ENCODE measurements at places on chromosomes 6 and 20.

DNA sequence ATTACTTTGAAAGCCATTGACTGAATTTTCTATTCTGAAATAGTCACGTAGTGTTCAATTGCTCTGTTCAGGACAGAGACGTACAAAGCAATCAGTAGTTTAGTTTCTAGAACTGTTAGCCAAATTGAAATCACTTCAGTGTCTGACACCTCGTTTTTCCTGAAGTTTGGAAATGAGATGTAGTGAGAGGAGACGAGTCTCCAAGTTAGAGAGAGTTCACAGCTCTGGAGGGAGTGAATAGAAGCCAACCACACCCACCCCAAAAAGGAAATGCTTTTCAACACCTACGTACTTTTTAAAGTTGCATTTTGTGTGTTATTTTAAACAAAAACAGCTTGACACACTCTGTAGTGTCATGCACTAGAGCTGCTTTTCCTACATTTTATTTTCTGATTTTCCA is 296.0 kb downstream of the ADGRG6 start:
- no peak for DNase-seq

DNA sequence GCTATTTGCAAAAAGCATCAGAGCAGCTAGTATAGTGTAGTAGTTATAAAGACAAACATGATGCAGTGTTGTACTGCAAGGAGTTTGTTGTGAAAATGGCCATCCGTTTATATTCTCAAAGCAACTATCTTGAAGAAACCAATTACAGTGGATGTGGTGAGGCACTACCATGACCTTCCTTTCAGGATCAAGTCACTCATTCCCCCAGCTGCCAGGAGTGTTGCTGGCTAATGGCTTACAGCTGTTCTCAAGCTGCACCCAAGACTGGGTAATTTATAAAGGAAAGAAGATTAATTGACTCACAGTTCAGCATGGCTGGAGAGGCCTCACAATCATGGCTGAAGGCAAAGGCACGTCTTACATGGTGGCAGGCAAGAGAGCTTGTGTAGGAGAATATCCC is 29.0 kb downstream of the ADGRF4 start:
- DNase-seq = no peak

DNA sequence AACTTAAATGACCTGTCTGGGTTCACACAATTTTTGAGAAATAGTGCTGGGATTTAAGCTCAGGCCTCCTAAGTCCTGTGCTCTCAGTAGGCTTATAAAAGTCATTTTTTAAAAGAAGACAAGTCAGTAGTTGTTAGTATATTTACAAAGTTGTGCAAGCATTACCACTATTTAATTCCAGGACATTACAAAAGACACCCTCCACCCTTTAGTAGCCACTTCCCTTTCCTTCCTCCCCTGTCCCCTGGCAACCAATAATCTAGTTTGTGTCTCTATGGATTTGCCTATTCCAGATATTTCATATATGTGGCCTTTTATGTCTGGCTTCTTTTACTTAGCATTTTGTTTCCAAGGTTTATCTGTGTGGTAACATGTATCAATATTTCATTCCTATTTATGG is 37.6 kb downstream of the HMGN3 start:
- no peak for DNase-seq

- no peak for DNase-seq
Observed at GRCh38 chr20:20343932-20344331, 24.0 kb upstream of the INSM1 start.

- no peak for DNase-seq
Observed at GRCh38 chr20:47174456-47175243, 181.8 kb downstream of the ZMYND8 start.

GRCh38 chr20:33658510-33658909 is 3.6 kb upstream of the C20orf144 start:
- no peak for DNase-seq
